ENCODE measurements at places on chromosomes 2 and 18.
A peak's percentile ranks its signal among the peaks of the same experiment; 100 is the strongest.

- DNase-seq = no peak
These were observed 39.4 kb upstream of the NCKAP5 start for GRCh38 chr2:133607679-133608078.

DNA sequence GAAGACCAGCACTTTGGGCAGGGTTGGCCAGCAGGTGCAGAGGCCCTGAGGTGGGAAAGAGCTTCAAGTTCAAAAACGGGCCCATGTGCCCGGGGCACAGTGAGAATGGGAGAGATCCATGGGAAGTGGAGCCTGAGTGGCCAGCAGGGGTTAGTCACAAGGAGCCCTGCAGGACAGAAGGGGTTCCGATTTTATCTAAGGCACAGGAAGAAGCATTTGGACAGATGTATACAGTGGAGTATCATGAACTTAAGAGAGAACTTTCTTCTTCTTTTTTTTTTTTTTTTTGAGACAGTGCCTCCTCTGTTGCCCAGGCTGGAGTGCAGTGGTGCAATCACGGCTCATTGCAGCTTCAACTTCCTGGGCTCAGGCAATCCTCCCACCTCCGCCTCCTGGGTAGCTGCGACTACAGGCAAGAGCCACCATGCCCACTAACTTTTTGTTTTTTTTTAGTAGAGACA is 24.0 kb downstream of the WIPF1 start:
- peak; percentile 45 for DNase-seq

DNA sequence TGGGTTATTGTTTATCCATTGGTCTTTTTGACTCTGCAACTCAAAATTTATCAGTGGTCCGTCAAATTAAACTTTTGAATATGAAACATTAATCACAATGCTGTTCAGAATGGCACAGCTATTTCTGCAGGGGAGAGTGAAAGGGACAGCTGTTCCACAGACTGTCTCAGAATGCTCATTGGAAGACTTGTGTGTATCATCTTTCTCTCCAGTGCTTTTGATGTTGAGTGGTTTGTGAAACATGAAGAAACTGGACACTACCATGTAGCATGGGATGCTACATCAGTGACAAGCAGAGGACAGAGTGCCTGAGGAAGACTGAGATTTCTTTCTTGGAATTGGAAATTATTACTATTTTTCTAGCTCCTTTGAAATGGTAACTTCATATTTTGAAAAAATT is 115.7 kb downstream of the PLCL1 start:
- no peak for DNase-seq

DNA sequence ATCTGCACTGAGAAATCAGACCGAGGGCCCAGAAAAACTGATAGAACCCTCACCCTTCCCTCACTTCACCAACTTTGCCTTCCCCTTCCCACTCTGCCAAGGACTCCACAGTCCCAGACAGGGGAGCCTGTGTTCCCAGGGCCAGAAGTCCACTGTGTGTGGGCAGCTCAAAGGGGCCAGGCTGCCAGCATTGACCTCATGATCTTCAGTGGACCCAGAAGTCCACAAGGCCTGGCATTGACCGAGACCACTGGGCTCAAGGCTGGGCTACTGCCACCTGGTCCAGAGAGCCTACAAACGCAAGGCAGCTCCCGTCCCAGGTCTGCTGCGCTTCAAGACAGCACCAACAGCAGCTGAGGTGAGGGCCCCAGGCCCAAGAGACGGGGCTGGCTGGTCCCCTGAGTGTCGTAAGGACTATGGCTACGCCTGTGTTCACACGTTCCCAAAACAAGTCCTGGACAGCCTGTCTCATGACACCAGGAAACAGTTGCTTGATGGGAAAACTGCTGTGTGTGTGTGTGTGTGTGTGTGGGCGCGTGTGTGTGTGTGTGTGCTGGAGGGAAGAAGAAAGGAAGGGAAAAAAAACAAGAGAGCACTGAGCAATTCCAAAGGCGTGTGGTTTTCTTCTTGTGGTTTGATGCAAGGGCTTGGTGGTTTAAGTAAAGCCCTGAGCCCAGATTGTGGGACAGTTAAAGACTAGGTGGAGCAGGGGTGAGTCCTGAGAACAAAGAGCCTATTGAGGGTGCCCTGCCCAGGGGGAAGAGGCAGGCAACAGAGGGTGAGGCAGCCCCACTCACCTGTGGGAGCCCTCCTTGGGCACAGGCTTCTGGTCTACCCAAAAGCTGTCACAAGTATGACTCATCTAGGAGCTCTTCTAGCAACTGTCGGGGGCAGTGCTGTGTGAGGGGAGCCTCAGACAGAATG is 46.6 kb upstream of the ZBTB7C start:
- DNase-seq = peak; percentile 50

DNA sequence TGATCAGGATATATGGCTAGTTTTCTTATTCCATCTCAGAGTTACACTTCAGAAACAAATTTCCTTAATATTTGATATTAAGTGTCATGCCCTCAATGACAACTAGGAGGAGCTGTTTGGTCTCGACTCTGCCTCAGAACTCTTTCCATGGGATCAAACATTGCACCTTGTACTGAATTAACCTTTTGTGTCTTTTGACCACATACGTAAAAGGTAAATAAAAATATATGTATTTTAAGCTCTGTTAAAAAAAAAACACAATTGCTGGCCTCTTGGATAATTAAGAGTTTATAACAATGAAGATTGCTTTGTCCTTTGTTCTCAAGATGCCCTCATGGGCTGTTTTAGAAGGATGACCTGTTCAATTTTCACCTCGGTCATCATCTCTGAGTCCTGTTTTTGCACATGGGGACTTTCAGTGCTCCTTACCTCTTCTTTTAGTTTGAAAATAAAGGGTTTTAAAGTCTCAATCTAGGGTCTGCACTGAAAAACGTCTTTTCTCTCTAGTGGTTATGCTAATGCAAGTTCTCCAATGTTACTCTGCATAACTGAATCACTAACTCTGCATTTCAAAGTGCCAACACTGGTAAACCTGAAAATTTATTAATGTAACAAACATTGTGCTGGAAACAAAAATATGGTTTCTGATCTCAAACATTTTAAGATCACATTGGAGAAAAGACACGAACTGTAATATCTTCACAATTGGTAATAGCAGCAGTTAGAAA is 18.8 kb upstream of the FN1 start:
- no peak for DNase-seq

- DNase-seq = no peak
These were observed 185.7 kb downstream of the ACKR3 start for GRCh38 chr2:236755278-236755840.

DNA sequence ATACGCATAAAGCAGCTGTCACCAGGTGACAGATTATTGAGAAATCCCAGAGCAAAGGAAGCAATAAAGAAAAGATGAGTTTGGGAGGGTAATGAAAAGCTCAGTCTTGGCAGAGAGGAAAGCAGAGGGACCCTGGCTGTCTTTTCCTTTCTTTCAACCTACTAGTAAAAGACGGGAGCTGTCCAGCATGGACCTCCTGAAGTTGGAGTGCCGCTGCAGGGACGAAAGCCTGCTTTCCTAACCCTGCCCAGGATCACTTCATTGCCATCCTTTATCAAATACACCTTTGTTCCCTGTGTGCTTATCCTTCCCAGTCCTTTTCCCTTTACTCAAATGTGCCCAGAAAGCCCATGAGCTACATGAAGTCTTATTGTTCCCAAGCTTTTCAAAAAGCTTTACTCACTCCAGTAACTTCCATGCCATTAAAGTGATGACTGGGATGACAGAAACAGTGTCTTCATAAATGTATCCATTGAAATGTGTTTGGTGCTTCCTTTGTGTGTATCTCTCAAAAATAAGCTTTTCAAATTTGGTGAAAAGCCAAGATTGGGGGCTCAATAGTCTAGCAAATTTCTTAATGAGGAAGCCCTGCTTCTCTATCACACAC is 3.7 kb upstream of the SPR start:
- DNase-seq = peak; percentile 46

GRCh38 chr2:239113171-239113570 is 265.3 kb downstream of the TWIST2 start:
- no peak for DNase-seq

- no peak for DNase-seq
These were observed 10.7 kb downstream of the CCT4 start for GRCh38 chr2:61877571-61878245.

- no peak for DNase-seq
These were observed 28.1 kb downstream of the VIL1 start for GRCh38 chr2:218447072-218447471.

GRCh38 chr2:181586569-181587081 is 70.3 kb downstream of the CERKL start:
- DNase-seq = no peak

GRCh38 chr2:102238039-102238756 is 51.4 kb downstream of the IL1RL2 start:
- peak; percentile 60 for DNase-seq

DNA sequence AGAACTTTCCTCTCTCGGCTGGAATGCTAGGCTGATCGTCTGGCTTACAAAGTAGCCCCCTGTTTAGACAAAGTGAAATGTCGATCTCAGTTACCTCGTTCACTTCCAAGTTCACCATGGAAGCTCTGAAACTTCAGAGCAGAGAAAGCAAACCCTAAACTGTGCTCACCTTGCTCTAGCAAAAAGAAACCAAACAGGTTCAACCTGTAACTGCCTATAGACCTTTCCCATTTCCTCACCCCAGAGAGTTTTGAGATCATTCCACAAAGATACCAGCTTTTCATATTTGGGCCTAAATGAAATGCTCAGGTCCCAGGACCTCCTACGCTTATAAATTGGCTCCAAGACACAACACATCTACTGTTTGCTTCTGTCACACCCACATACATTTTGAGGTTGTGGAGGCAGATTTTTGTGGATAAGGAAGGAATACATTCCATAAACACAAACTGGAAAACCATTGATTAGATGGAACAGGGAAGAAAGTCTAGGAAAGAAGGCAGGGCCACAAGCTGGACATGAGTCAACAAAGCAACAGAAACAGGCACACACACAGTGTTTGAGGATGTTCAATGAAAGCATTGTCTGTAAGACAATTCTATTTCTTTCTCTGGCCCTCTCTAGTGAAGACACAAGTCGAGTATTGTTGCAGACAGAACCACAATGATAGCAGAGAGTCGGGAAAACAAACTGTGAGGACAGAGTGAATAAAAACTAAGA is 52.8 kb upstream of the TGIF1 start:
- DNase-seq = no peak

GRCh38 chr2:73301636-73302035 is 8.3 kb upstream of the EGR4 start:
- DNase-seq = no peak

DNA sequence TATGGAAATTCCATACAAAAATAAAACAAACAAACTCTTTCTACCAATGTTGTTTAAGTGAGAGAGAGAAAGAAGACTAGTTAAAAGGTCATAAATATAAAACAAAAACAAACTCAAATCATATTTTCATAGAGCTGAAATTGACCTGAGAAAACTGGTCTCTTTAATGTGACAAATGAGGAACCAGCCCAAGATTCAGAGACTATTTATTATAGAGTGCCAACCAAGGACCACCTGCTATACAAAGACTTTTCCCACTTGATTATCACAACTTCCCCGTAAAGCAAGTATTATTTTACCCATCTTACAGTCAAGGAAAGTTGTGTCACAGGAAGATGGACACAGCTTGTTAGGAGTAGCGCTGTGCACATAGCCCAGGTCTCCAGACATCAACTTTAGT is 13.3 kb downstream of the ANKRD44 start:
- no peak for DNase-seq

DNA sequence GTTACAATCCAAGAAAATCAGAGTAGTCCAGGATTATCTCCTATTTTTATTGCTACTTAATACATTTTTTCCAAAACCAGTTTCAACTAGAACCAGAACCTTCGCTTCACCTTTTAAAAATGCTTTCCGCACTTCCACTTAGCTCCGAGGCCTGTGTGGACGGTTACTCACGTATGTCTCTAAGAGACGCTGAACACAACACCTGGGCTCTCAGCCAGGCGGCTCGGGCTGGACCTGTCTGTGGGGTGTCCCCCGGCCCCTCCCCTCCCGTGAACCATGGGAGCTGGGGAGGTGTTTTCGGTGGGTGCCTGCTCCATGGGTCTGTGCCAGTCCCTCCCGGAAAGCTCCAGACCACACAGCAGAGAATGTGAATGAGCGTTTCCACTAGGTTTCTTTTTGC is 223.8 kb downstream of the GLI2 start:
- no peak for DNase-seq

DNA sequence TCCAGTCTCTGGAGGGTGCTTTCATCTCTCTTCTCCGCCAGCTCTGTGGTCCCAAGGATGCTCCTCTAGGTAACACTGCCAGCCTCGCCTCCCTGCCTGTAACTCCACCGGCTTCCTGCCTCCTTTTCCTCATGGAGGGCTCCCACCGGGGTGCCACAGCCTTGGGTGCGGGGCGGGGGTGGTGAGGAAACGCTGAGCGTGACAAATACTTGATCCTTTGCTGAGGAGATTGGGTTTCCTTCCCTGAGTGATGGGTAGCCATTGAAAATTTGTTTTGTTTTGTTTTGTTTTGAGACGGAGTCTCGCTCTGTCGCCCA is 25.1 kb downstream of the TIMM21 start:
- no peak for DNase-seq

- no peak for DNase-seq
These were observed 1.2 kb downstream of the OTX1 start for GRCh38 chr2:63051795-63052333.

DNA sequence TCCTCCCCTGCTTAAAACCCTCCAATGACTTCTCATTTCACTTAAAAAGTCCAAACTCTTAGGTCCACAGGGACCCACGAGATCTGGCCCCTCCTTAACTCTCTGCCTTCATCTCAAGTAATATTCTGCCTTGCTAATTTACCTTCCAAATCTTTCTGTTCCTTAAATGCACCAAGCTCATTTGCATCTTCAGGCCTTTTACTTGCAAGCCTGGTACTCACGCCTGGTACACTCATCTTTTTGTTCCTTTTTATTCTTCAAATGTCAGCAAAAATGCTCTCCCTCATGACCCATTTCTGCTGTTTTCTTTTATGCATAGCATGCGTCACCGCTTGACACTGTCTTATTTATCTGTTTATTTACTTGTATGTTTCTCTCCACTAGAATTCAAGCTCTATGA is 2.7 kb upstream of the WIPF1 start:
- DNase-seq = no peak

DNA sequence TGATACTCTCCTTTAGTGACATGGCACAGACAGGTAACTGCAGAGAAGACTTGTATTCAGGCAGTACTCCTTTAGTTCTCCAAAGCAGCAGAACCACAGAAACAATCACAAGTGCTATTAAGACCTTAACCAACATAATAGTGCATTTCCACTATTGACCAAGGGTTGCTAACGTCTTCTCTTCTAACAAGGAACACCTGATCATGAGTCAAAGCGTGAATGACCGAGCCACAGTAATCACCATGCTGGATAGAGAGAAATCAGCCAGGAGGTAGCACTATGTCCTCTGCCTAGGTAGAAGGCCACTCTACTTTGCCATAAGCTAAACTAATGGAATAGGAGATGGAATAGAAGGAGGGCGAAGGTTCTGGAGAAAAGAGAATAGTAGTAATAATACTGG is 161.0 kb downstream of the ANKRD44 start:
- no peak for DNase-seq

GRCh38 chr18:22971038-22971437 is 37.9 kb downstream of the RBBP8 start:
- no peak for DNase-seq

DNA sequence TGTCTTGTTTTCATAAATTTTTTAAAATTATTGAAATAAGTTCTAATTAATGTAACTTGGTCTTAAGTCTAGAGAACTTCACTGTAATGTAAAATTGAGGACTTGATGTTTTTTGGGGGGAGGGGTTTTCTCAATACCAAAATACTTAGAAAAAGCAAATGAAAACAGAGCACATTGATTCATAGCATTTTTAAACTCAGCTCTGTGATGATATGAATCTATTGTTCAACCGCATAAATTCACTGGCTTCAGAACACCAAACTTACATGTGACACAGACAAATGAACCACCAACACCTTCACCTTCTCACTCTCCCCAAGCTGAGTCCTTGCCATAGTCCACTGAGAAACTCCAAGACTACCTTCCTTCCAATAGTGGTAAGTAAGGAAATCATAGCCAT is 108.2 kb downstream of the ZNF521 start:
- DNase-seq = no peak
